ENCODE measurements at places on chromosomes 7 and 10.

DNA sequence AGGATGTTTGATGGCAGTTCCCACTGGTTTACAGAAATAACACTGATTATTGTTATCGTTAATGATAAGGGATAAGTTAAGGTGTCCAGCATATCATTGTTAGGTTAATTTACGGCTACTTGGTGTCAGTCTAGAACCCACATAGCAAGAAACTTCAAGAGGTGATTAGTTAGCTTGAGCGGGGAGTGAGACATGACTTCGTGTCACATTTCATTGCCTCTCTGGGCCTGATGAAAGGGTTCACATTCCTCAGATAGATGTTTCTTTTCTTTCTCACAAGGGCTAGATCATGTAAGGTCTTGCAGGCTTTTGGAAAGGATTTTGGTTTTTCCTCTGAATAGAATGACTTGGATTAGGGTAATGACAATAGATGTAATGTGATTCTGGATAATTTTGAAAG is 26.7 kb downstream of the WAC start:
- DNase-seq: no peak

- DNase-seq: no peak
Observed at GRCh38 chr10:29634764-29635625, at the start of gene SVIL. Gene SVIL, minus strand, starts transcription at chr10:29634971. Its CDS starts 79,913 bp downstream, at chr10:29555058.

DNA sequence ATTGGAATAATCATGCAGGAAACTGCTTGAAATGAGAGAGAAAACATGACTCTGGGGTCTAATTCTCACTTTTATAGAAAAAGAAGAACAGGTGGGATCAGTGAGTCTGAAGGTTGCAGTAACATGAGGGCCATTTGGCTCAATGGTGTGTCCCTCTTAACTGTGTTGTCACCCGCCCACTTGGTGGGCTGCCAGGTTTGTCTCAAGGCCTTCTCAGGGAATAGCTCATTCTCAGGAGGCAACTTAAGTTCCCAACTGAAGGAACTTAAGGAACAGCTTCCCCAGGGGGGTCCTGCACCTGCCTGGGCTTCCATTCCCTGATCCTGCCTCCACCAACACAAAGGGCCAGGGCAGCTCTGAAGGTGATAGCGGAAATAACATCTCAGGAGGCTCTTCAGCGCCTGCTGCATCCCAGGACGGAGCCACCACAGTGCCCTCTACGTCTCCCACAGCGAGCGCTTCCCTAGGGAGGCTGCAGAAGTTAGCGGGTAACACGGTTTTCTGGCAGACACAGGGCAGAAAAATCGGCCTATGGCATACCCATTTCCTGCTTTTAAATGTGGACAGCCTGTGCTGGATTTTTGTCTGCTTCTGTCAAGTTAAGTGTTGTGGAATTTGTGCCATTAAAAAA is 88.8 kb downstream of the ZRANB1 start:
- DNase-seq: no peak

GRCh38 chr10:26214004-26214403 is 2.6 kb upstream of the GAD2 start:
- no peak for DNase-seq

- no peak for DNase-seq
Observed at GRCh38 chr10:114684084-114684821, 26.2 kb upstream of the ABLIM1 start.

GRCh38 chr10:4154191-4154715 is 369.2 kb upstream of the KLF6 start:
- DNase-seq: no peak

- DNase-seq: no peak
Observed at GRCh38 chr10:76942628-76943416, 694.8 kb downstream of the KCNMA1 start.

DNA sequence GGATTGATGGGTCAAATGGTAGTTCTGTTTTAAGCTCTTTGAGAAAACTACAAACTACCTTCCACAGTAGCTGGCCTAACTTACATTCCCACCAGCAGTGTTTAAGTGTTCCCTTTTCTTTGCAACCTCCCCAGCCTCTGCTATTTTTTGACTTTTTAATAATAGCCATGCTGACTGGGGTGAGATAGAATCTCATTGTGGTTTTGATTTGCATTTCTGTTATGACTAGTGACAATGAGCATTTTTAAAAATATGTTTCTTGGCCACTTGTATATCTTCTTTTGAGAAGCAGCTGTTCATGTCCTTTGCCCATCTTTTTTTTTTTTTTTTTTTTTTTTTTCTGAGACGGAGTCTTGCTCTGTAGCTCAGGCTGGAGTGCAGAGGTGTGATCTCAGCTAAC is 155.2 kb upstream of the BMPER start:
- no peak for DNase-seq

DNA sequence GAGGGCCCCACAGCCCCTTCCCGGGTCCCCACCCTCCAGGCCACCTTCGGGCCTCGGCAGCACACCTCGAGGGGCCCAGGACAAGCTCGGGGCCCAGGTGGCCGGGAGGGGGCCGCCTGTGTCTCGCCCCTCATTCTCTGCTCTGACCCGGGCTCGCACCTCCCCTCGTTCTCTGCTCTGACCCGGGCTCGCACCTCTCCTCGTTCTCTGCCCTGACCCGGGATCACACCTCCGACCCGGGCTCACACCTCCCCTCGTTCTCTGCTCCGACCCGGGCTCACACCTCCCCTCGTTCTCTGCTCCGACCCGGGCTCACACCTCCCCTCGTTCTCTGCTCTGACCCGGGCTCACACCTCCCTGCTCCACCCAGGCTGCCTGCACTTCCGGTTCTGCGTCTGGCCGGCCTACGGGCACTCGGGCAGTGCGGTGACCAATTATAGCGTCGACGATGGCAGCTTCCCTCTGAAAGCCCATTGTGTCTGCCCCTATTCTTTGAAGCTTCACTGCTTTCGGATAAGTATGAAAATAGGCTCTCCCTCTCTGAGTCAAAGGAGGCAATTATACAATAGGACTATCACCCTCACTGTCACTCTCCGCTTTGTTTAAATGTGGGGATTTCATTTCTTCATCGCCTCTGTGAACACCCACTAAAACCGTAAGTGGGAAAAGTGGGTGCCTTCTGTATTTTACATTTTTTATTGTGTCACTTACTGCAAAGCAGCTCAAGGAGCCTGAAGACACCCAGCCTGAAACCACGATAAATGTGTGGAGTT is 457.4 kb downstream of the DNAJB6 start:
- no peak for DNase-seq

- no peak for DNase-seq
Observed at GRCh38 chr7:55963584-55964168, 709 bp upstream of the NIPSNAP2 start.

DNA sequence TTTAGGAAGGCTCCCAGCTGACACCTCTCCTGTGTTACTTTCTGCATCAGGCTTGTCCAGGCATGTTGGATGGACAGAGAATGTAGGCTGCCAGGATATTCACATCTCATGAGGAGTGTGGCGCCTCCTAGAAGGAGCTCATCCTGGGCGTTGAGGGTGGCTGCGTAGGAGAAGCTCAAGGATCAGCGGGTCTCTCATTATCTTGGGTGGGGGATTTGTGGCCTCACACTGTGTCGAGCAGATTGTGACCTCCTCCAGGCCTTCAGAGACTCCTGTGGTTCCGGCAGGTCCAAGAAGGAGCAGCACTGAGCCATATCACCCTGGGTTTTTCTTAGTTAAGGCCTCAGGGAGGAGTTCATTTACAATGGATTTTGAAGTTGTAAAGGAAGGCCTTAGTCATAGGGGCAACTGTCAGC is 8.7 kb upstream of the COBL start:
- no peak for DNase-seq

DNA sequence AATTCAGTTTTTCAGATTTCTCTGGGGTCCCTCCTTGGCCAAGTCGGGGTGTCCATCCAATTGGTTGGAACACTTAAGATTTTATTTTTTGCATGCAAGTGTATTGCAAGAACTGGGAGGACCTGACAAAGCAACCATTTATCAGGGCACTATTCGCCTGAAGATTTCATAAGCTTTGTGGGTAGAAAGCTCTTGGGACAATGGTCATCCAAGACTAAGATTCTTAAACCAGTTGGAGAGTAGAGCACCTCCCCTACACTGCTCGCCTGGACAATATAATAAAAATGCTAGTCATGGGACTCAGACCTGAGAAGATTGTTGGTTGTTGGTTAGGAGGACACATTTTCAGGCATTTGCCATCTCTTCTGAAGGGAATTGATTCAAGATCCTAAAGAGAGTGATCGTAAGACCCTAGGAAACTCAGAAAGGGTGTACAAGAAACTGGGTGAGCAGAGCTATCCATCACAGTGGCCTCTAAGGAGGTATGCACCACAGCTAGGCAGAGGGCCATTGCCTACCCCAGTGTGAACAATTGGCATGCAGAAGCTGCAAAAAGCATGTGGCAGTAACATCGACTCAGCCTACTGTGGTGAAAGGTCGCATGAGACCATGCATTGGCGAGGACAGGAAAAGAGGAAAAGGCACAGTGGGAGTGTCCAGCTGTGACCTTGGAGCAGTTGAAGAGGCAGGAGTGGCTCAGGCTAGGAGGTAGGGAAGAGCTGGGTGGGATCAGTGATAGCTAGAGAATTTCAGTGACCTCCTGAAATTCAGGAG is 1235.3 kb upstream of the AUTS2 start:
- no peak for DNase-seq

DNA sequence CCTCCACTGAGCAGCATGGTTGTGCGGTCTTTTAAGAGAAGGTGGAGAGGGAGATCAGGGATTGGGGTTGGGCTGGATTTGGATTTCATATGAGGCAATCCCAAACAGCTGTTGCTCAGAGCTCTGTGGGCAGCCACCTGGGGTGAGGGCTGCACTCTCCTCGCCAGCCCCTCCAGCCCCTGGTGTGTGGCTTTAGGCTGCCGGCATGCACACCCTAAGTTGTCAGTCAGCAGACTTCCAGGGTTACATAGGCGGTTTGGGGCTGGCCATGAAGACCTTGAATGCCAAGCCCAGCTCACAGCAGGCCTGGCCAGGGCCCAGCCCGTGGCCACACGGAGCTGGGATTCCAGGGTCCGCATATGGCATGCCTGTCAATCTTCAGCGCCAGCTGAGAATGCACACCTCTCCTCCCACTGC is 54.8 kb downstream of the ZMIZ1 start:
- DNase-seq: no peak

DNA sequence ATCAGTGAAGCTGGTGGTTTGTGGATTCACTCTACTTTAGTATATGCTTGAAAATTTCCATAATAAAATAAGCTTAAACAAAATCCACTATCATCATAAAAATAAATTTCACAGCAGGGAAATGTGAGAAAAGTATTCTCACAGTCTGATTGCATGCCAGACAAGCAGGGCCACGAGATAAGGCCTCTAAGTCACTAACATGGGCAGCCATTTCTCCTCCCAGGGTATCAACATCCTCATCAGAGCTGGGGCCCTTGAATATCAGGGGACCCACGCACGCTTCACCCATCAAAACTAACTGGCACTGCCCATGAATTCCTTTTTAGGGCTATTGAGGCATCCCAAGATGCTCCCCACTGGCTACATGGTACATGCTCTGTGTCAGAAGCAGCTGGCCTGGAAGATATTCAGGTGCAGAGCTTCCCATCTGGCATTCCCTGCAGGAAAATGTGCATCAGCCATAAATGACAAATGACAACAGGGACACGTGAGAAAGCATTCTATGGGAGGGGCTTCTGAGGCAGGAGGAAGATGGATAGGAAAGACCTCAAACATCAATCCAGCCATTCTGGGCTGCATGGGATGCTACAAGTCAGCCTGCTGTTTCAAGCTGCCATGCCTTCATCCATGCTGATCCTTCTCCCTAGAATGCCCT is 17.4 kb downstream of the CCDC6 start:
- DNase-seq: no peak

GRCh38 chr10:5890452-5890915 is 441 bp downstream of the FBH1 start:
- DNase-seq: peak; percentile 15

DNA sequence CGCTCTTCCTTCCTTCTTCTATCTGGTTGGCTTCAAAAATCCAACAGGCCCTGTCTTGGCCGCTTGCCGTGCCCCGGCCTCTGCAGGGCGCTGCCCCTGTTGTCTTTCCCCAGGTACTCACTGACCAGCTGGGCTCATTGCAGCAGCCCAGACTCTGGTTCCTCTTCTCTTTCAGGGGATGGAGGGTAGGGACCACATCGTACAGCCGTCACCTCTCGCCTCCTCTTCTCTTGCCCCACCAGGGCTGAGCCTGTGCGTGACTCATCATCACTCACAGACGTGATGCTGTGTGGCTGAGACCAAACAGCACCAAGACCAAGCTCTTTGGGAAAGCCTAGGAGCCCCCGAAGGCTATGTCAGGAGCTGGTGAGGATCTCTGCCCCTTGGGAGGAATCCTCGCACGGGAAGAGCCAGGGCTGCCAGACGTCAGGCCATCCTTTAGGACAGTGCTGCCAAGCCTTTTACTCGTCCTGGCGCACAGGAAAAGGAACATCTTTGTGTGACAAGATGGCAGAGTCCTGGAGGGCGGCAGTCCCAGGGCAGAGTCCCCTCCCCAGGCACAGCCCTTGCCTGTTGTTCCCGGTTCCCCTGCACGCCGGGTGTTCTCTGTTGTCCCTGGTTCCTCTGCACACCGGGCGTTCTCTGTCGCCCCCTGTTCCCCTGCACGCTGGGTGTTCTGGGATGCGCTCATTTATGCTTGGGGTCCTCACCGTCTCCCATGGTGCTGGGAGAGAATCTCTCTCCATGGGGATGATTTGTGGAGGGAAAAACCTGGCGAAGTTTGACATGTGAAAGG is 188.5 kb upstream of the SHH start:
- DNase-seq: no peak

- DNase-seq: no peak
Observed at GRCh38 chr7:134013249-134013648, 113.9 kb upstream of the LRGUK start.

DNA sequence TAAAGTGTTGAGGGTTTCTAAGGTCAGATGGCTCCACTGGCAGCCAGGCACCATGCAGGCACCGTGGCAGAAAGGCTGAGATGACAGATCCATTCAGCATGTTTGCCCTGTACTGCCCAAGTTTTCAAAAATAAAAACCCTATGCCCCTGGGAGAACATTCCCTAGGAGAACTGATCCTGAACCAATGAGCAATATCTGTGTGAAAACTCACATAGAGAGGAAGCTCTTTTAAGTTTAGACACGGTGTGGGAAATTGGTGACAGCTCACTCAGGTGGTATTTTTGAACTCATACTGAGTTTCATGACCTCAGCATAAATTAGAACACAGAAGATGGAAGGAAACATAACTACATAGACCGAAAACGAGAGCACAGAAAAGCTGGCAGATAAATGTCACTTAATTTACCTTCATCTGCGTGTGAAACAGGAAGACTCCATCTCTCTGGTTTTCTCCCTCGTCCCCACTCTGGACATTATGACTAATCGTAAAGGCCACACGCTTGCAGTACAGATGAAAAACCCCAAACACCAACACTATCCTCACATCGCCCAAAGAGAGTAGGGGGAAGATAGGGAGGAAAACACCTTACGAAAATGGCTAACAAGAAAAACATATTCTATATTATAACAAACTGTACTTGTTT is 127.8 kb downstream of the ICA1 start:
- DNase-seq: no peak

- DNase-seq: no peak
Observed at GRCh38 chr10:58712982-58713381, 200.3 kb downstream of the BICC1 start.

GRCh38 chr7:28792858-28793257 is 165.3 kb downstream of the TRIL start:
- DNase-seq: no peak

- DNase-seq: no peak
Observed at GRCh38 chr10:34405611-34406462, 409.3 kb downstream of the PARD3 start.
